ENCODE measurements at places on chromosomes 3 and 15.

GRCh38 chr3:127552038-127552437, 38.5 kb downstream of the TPRA1 start:
- DNase-seq = no peak

DNA sequence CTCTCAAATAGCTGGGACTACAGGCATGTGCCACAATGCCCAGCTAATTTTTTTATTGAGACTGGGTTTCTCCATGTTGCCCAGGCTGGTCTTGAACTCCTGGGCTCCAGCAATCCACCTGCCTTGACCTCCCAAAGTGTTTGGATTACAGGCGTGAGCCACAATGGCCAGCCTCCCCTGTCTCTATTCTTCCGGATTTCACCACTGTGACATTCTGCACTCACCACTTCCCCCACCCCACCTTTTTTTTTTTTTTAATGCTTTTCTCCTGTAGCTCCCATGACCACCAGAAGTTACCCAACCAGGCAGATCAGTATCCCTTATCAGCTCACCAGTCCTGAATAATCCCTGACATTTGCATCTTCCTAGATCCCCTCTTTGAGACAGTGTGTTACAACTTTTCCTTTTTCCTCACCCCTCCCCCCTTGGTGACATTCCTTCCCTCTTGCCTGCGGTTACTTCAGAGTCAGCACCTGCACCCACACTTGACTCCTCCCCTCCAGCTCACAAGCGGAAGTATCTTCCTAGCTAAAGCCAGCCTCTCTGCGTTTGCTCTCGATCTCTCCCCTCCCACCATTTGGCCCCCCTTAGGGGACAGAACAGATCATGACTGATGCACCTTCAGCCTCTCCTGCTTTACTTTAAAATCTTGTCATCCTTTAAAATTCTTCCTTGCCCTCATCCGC, 13.5 kb upstream of the ZNF592 start:
- DNase-seq = no peak

DNA sequence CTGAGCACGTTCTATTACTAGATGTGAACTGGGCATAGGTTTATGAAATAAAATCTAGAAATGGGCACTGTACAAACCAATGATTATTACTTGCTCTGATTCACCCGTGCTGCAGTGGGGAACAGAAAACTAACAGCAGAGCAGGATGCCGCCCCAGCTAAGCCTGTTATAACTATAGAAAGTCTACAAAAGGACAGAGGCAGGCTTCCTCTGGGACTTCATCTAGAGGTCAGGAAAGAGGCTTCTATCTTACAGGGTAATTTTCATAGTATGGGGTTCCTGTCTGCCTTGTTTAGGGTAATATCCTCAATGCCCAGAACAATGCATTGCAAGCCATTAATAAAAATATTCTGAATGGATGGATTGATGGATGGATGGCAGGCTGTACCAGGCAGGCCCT, 177.0 kb upstream of the TBL1XR1 start:
- DNase-seq = no peak

DNA sequence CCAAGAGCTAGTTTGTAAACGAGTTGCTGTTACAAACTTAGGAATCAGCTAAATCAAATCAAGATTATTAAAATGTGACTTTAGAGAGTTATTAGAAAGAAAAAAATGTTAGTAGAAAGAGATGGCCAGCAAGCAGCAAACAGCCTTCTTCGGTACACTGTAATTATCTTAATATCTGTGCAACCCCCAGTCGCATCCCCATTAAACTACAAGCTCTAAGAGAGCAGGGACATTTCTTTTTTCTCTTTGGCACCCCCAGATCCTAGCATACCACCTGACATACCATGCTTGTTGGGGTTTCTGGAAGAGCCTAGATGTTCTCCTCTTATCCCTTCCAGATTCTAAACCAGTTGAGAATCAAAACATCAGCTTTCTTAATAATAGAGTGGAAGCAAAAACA, 45.1 kb upstream of the LIPC start:
- DNase-seq = no peak

DNA sequence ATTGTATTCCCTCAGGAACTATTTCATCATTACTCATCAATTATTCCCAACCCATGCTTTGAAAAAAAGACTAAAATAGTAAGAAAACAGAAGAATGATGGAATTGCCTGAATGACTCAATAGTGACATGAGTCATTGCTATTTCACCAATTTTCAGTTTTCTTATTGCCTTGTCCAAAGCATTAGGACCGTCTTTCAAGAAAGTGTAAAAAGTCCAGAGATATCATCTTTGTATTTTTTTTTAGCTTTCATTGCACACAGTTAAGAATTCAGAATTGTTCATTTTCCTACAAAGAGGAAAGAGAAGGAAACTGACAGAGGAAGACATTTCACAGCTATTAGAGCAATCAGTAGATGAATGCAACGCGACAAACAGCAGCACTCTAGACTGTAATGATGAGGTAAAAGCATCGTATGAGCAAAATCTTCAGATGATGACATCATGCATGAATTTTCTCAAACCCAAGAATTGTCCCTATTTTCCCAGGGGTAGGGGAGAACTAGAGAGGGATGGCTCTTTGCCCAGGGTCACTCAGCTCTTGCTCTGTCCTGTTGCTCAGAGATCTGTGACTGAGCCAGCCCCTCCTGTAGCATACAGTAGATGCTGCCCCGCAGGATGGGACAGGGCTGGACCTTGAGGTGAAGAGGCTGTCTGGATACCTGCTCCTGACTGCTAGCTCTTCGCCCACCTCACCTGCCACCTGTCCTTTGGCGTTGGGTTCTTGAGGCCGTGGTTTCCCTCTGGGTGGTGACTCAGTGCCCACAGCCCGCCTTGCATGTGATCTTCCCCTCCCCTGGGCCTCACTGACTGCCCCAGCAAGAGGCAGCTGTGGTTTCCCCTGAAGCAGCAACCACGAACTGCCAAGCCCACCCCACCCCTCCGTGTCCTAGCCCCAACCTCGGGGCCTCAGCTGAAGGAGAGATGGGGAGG, 84.8 kb downstream of the PPCDC start:
- DNase-seq = no peak

DNA sequence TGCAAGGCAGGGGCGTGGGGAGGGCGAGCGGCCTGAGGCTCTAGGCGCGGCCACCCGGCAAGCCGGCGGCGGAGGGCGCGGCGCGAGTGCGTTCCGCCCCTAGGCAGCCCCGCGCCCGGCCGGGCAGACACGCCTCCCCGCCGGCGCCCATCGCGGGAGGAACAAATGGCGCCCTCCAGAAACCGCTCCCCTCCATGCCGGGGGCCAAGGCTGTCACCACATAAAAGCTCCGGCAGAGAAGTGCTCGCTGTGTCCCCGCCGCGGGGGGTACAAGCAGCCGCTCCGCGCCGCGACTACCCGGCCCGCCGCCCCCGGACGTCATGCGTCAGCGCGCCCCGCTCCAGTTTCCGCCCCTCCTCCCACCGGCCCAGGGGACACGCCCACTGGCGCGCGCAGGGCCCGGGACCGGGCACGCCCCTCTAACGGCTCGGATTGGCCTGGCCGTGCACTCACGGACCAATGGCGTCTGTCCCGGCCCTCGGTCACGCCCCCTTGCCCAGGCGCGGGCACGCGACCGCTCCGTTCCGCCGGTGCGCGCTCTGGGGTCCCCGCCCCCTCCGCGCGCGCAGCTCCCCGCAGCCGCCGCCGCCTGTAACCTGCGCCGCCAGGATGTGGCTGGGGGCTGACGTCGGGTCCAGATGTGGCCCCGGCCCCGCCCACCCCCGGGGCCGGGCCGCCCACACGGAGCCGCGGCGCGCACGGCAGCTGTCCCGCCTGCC, at the start of gene KLF13:
KLF13 (plus strand) TSS at position 680 of the 719 bp plus-strand sequence. CDS start 378 bp downstream, outside the sequence.
- peak; percentile 94 for DNase-seq

GRCh38 chr15:65818927-65819562, 27.0 kb upstream of the DENND4A start:
- DNase-seq = no peak

DNA sequence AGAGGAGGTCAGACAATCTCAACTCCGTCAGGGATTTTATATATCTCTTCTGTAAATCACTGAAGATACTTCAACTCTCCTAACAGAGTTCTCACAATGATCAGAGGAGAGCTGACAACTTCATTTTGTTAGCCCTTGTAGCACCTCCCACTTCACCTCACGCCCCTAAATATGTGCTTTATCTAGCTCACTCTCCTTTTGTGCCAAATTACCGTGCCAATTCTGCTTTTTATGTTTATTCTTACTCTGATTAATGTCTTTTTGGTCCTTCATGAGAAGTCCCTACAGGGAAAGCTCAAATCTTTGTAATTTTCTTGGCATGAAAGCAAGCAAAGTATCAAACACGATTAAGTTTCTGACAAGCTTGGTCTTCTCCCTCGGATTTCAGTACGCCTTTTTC, 636.1 kb upstream of the NAALADL2 start:
- DNase-seq = no peak

DNA sequence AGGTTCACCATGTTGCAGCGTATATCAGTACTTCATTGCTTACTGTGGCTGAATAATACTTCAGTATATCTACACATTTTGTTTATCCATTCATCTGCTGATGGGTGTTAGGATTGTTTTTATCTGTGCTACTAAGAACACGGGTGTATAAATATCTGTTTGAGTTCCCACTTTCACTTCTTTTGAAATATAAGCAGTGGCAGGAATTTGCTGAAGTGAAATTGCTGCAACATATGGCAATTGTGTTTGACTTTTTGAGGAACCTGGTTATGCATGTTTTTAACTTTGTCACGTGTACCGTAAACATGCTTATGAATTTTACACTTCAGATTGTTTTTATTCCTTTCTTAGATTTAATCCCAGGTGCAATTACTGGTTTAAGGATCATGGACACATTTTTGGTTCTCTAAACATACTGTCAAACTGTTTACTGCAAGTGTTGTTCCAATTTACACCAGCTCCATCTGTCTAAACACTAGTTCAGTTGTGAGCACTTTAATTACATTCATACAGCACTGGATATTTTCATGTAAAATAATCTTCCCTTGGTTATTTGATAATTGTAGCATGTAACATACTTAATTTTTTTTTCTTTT, 23.1 kb downstream of the TRAK1 start:
- no peak for DNase-seq

- DNase-seq = no peak
Measured at GRCh38 chr3:152291649-152292066, 22.9 kb downstream of the MBNL1 start.

DNA sequence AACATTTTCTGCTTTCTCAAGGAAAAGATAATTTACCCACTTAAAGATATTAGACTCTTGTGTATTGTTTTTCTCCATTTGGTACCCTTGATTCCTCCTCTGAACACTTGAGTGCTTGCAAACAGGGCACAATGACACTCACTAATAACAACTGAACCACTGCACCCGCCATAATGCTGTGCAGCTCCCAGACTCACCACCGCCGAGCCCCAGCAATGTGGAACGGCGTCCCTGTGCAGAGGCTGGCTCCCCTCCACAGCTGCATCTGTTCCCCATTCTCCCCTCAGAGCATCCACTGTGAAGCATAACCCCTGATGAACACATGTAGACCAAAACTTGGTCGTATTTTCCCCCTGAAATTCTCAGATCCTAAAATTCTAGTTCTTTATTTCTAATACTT, 276.2 kb upstream of the PLSCR5 start:
- no peak for DNase-seq

DNA sequence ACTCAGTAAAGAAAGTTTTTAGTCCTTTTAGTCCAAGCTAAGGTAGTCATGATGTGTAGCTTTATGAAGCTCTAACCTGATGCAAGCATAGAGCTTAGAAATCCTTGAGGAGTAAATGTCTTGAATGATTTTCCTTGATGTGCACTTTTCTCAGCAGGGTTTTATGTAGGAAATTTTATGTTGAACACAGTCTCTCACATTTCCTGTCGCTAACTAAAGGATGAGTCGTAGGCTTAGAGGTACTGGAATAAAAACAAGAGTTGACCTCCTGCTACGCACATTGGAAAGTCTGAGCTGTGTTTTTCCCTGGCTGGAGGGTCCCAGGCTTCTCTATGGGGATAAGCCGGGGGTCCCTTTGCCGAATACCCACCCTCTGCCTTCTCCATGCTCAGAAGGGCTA, 34.7 kb upstream of the ZPLD1 start:
- no peak for DNase-seq

GRCh38 chr15:23402544-23402943, 44.5 kb downstream of the GOLGA6L2 start:
- DNase-seq = no peak

DNA sequence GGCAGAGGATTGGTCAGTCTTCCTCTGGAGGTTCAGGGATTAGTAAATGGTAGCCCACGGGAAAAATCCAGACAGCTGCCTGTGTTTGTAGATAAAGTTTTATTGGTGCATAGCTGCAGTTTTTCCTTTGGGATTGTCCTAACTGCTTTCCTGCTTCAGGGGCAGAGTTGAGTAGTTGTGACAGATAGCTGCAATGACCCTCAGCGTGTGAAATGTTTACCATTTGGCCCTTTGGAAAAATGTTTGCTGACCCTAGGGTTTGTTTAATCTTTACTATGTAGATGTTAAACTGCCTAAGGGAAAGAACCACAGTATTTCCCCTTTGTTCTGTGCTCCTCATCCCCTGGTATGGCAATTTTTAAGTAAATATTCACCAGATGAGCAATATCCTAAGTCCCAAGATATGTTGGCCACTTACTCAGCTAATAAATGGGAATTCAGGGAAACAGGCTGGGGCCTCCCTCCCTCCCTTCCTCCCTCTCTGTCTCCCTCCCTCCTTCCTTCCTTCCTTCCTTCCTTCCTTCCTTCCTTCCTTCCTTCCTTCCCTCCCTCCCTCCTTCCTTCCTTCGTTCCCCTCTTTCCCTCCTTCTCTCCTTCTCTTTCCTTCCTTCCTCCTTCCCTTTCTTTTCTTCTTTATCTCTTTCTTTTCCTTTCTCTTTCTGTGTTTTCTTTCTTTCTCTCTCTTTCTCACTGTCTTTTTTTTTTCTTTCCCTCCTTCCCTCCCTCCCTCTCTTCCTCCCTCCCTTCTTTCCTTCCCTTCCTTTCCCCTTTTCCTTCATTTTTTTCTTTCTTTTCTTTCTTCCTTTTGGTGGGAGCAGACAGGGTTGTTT, 234.6 kb upstream of the BHLHE40 start:
- DNase-seq = no peak

DNA sequence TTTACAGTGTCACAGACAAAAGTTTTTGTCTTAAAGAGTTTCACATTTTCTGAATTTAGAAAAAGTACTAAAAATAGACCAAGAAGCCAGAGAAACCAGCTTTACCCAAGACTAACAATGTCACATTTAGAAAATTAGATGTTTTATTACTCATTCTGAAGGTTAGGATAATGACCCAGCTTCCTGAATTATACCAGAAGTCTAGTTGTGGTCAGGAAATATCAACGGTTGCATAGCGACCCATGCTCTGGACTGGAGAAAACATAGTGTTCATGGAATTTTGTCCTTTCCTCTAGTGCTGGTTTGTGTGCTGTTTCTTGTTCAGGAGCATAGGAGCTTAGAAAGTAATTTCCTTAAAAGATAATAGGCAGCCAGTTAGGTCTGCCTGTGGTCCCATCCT, 59.0 kb downstream of the DPPA2 start:
- no peak for DNase-seq

- DNase-seq = no peak
Measured at GRCh38 chr3:184693011-184693975, 18.6 kb downstream of the MAGEF1 start.

GRCh38 chr15:84669726-84670125, 11.7 kb upstream of the NMB start:
- DNase-seq = no peak

DNA sequence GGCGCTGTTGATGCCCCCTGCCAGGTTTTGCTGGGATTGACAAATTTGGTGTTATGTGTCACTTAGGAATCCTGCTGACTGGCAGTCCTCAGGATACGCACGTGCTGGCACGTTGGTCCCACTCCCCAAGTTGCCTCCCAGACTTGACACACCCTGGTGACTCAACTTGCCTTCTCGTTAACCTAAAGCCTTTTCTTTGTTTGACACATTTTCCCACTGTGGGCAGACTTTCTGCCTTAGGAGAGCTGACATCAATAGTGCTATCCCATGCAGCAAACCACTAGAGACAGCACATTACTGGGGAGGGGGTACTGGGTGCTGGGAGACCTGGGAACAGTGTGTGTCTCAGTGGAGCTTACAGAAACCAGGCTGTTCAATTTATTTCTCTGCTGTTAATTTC, 104.3 kb downstream of the OXNAD1 start:
- DNase-seq = no peak

All from left cardiac atrium (tissue), 4 donors.